ENCODE measurements at places on chromosomes 12 and 14.

DNA sequence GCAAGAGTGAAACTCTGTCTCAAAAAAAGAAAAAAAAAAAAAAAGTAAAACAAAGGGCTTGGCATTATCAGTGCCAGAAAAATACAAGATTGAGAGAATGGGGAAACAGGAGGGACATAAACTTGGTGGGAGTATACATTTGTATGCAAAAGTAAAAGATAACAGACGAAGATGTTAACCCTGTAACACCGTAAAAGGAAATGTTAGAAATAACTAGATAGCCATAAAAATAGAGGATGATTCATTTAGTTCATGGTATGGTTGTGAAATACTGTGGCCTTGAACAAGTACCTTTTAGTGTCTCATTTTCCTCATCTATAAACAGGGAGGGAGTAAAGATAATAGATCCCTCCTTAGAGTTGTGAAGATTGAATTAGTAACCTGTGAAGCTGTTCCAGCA is 33.3 kb downstream of the ATP2A2 start:
- DNase-seq, result no peak

DNA sequence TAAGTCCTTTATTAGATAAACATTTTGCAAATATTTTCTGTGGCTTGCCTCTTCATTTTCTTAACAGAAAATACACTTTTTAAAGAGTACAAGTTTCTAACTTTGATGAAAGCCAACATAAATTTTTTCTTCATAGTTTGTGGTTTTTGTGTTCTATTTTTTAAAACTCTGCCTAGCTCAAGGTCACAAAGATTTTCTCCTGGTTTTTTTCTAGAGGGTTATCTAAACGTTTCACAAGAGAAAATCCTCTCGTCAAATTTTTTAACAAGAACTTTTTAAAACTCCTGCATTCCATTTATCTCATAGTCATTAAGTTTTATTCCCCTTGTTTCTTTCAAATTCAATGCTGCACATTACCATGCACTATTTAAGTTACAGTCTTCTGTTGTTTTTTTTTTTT is 8.2 kb downstream of the AREL1 start:
- DNase-seq, result no peak

DNA sequence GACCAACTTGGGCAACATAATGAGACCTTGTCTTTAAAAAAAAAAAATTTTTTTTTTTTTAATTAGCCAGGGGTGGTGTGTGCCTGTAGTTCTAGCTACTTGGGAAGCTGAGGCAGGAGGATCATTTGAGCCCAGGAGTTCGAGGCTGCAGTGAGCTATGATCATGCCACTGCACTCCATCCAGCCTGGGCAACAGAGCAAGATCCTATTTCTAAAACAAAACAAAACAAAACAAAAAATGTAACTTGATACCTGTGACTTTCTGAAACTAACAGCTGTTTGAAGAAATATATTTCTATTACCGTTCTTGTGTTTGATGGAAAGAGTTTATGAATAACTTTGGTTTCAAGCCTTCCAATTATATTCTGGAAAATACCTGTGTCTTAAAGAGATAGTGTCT is 1.7 kb upstream of the ACACB start:
- DNase-seq, result no peak

DNA sequence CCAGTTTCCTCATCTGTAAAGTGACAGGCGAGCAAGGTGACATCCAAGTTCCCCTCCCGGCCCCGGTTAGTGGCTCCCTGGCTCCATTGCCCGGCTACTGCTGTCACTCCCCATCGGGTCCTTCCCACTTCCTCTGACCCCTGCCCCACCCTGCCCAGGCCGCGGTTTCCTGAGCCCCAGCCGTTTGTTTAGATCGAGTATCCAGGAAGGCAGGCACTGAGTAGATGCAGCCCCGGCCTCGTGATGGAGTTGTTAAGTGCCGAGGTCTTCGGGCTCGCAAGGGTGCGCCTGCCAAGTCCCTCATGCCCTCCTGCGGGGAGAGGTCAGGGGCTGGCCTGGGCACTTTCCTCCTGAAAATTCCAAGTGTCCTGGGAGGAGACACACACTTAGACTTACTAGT is 55.4 kb downstream of the TEAD4 start:
- no peak for DNase-seq

GRCh38 chr14:64387232-64387781 is 846 bp upstream of the MTHFD1 start:
- no peak for DNase-seq

DNA sequence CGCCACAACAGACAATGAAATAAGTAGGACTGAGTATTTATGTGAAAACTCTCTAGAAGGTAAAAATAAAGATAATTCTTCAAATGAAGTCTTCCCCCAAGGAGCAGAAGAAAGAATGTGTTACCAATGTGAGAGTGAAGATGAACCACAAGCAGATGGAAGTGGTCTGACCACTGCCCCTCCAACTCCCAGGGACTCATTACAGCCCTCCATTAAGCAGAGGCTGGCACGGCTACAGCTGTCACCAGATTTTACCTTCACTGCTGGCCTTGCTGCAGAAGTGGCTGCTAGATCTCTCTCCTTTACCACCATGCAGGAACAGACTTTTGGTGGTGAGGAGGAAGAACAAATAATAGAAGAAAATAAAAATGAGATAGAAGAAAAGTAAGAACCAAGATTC is 82.7 kb downstream of the VEZT start:
- no peak for DNase-seq
